Activated naive CD8-positive, alpha-beta T cell treated with anti-CD3 and anti-CD28 coated beads for 36 hours (primary cell): ENCODE measurements at places on chromosomes 16 and 17. TPM values are rescaled to one million over a fixed set of nuclear protein-coding genes. Genes with fewer than 3 reads are reported as not detected.

SLC5A10 gene
- total RNA-seq = not detected

ESRP2 gene
- total RNA-seq = 0.92 TPM

CCL3 gene
- total RNA-seq = 52.7 TPM

GRCh38 chr17:74424657-74425056 is 7.2 kb upstream of the GPRC5C start:
- H3K27ac ChIP-seq = no peak overlapping the region
- peaks cover 15% of the 10 kb centered on the region for H3K27me3 ChIP-seq
- H3K4me3 ChIP-seq = no peak overlapping the region
- H3K4me1 ChIP-seq = no peaks in the 10 kb centered on the region

- no peak within 1 kb of the TSS for H3K27ac ChIP-seq
- peak within 1 kb of the TSS; percentile 47 for H3K4me3 ChIP-seq
- H3K27me3 ChIP-seq = peaks cover 100% of the 10 kb centered on the region
- peaks cover 3% of the 10 kb centered on the region for H3K36me3 ChIP-seq
- H3K4me1 ChIP-seq = peaks cover 33% of the 10 kb centered on the region
Observed at GRCh38 chr17:48722201-48722907, at the start of gene PRAC1. Gene PRAC1 (minus strand): TSS chr17:48722518. CDS start chr17:48722392, 126 bp downstream.

GRCh38 chr17:39709319-39709997 is 9.6 kb downstream of the ERBB2 start:
- no peaks in the 10 kb centered on the region for H3K27me3 ChIP-seq
- no peak for DNase-seq
- no peaks in the 10 kb centered on the region for H3K36me3 ChIP-seq
- no peak overlapping the region for H3K4me3 ChIP-seq
- no peak overlapping the region for H3K27ac ChIP-seq
- peaks cover 8% of the 10 kb centered on the region for H3K4me1 ChIP-seq
